Endothelial cell of umbilical vein (primary cell): ENCODE measurements at places on chromosomes 1 and 21. TPM values are rescaled to one million over a fixed set of nuclear protein-coding genes. Genes with fewer than 3 reads are reported as not detected.

The TMEM61 gene
- not detected in 2 replicates for total RNA-seq

The PLA2G2A gene
- not detected in 2 replicates for total RNA-seq

The FAAH gene
- 1.5 TPM in 1 of 2 replicates, not detected in the other for total RNA-seq

The GBP1 gene
- total RNA-seq: 17.8 and 28.0 TPM in 2 replicates

The PPIE gene
- total RNA-seq: 42.6 and 44.4 TPM in 2 replicates

The TFF3 gene
- total RNA-seq: 0.93 and 1.9 TPM in 2 replicates

The LEFTY2 gene
- not detected in 2 replicates for total RNA-seq

The MPZ gene
- 1.3 and 2.0 TPM in 2 replicates for total RNA-seq

The PODN gene
- 1.5 and 2.0 TPM in 2 replicates for total RNA-seq

The USH2A gene
- not detected in 2 replicates for total RNA-seq

The RHBG gene
- total RNA-seq: not detected in 2 replicates

The KIFAP3 gene
- total RNA-seq: 17.5 and 19.6 TPM in 2 replicates

The S100A12 gene
- not detected in 2 replicates for total RNA-seq

The CHD1L gene
- 33.8 and 38.3 TPM in 2 replicates for total RNA-seq

The SCMH1 gene
- total RNA-seq: 39.9 and 40.0 TPM in 2 replicates

The CFAP107 gene
- total RNA-seq: not detected in 2 replicates

The ITLN2 gene
- not detected in 2 replicates for total RNA-seq

The ANKRD34A gene
- 0.24 and 0.60 TPM in 2 replicates for total RNA-seq

The OR2L8 gene
- total RNA-seq: not detected in 2 replicates

The OR2T33 gene
- total RNA-seq: not detected in 2 replicates

The KAZN gene
- 2.9 and 5.8 TPM in 2 replicates for total RNA-seq

The C1orf105 gene
- not detected in 2 replicates for total RNA-seq

The SLC45A3 gene
- total RNA-seq: 15.6 and 16.9 TPM in 2 replicates
